ENCODE measurements at places on chromosomes 12 and 14.

GRCh38 chr14:68712703-68713370 is 80.0 kb downstream of the ZFP36L1 start:
- no peak for DNase-seq

- DNase-seq: no peak
These were observed 304.1 kb upstream of the SSTR1 start for GRCh38 chr14:37903343-37904191.

DNA sequence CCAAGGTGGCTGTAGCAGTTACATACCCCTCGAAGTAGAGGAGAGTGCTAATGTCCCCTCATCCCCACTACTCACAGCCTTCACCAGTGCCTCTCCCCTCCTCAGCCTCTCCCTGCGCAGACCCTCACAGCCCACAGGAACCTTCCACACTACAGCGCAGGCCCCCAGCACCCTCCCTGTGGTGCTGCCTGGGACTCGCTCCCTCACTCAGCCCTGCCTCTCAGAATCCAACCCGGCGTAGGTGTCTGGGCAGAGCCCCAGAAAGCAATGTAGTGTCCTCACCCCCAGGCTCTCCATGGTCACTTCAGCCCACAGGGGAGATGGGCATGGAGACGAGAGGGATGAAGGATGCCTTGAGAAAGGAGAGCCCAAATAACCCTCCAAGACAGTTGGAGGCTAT is 10.9 kb upstream of the ZNF740 start:
- DNase-seq: no peak

- DNase-seq: no peak
These were observed 83.2 kb downstream of the ITPK1 start for GRCh38 chr14:93032421-93032936.

DNA sequence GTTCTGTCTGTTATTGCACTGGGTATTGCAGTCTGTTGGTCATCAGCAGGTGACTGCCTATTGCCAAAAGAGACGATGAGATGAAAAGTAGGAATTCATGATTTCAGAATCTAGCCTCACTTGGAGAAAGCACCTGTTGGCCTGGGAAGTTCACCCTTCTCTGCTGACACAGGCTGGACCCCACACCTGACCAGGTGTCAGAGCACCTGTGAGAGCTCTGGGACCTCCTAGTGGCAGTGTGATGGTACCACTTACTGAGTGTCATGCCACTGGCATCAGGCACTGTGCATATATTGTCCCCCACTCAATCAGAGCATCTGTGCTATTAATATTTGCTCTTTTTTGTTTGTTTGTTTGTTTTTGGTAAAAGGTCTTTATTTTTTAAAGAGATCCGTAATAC is 68.0 kb downstream of the RASSF3 start:
- DNase-seq: no peak

DNA sequence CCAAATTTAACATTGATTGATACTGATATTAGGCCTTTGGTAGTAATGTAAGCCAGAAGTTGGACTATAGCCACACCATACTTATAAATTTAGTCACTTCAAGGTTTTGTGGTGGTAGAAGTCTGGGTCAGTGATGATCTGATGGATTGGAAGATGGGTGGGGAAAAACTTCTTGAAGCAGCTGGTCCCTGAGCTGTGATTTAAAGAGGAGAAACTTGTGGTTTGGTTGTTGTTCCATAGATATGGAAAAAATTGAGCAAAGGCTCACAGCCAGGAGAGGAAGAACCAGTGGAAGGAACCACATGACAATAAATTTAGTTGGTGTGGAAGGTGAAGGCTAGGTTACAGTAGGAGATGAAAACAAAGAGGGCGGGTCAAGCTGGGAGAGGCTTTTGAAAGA is 26.1 kb downstream of the PTHLH start:
- no peak for DNase-seq

DNA sequence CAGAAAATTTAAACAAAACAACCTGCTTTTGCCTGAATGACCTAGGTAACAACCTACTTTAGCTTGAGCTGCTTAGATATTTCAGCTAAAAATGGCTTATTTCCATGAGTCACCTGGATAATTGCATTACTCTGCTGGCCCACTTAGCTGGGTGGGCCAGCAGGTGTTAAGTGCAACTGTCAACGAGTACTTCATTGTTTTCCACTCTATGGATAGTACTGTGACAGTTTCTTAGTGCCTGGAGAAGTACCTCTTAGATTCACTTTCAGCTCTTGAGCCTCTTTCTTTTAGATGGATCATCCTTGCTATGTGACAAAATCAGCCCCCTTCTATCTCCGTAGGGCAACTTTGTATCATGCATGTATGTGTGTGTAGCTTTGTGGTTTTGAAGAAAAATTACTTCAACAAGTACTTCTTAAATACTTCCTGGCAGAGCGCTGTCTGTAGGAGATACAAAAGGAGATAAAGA is 368.2 kb upstream of the ATP2B1 start:
- no peak for DNase-seq

DNA sequence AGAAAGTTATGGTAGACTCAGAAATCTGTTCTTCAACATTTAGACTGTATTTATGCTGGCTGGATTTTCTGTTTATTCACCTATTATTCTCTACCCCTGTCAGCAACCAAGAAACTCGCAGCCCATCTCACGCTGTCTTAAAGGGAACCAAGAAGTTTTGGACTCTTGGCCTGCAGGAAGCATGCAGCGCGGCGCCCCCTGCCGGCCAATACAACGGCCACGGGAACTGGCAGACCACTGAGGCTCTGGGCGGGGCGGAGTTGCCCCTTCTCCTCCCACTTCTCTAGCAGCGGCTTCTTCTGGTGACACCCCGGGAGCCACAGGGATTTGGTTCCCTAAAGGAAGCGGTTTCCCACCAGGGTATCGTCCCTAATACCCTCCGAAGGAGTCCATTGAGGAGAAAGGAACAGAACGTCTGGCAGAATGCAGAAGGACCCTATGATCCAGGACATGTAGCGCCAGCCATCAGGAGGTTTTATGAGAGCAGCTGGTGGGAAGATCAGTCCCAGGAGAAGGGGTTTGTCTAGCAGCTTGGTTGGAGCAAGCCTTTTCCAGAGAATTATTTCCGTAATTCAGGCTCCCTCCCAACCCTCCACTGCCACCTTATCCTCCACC is 21.0 kb upstream of the RNASE2 start:
- DNase-seq: no peak

- DNase-seq: no peak
These were observed 752 bp downstream of the PRICKLE1 start for GRCh38 chr12:42588524-42589464.

GRCh38 chr14:69133206-69134125 is 19.5 kb downstream of the DCAF5 start:
- no peak for DNase-seq

DNA sequence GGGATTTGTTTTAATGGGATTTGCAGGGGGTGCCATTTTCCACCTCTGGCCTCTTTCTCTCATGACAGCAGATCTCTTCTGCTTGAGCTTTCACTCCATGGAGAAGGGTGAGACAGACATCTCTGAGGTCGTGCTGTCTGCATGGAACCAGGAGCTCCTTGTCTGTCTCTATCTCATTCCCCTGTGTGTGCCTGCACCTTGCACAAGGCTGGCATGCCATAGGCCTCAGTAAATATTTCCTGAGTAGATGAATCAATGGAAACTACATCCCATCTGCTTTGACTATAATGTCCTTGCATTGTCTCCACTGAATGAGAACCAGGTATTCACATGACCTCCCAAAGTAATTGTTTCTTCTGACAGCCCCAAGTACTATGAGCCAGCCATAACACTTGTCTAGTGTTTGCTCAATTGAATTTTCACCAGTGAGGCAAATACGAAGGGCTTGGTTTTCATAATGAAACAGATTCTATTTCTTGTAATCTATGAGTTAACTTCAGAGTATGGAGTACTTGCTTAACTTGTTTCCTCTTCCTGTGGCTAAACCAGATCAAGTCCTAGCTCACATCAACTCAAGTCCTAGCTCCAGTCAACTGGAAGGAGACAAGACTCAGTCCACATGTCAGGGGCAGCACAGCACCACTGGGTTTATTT is 32.3 kb downstream of the KCNK13 start:
- no peak for DNase-seq

DNA sequence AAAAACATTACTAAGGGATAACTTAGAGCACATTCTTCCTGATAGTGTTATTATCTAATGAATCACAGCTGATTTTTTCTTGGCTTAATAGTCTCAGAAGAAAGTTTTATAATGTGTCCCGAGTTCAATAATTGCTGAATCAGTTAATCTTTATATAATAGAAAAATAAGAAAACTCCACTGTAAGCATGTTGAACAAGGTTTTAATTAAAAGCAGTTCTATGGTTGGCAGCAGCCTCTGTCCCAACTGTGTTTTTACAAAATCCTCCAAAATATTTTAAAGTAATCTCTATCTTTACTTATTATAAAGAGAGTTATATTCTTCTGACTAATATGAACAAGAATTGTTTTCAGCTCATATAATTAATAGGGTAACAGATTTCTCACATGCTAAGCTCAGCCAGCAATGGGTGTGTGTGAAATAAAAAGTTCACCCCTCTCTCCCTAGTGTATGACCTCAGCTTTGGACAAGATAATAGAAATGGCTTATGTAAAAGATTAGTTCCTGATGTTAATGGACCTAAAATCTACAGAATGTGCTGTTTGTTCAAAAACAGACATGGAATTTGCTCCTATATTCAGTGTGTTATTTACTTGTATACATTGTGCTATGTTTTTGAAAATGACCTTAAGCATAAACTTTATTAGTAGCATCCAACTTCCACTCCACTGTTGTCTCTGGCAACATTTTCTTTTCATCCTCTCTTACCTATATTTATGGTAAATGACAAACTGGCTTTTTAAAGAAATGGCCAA is 67.1 kb upstream of the DCN start:
- no peak for DNase-seq

DNA sequence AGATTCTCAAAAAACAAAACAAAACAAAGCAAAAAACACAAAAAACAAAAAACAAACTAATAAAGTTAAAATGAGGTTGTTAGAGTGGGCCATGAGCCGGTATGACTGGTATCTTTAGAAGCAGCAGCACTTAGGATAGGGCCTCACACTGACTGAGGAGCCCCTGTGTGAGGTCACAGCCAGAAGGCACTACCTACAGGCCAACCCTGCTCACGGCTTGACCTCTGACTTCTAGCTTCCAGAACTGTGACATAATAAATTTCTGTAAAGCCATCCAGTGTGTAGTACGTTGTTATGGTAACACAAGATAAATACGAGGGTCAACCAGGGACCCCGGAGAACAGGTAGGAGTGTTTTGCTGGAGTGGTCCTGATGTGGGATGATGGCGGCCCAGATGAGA is 629.6 kb downstream of the VRK1 start:
- DNase-seq: no peak

DNA sequence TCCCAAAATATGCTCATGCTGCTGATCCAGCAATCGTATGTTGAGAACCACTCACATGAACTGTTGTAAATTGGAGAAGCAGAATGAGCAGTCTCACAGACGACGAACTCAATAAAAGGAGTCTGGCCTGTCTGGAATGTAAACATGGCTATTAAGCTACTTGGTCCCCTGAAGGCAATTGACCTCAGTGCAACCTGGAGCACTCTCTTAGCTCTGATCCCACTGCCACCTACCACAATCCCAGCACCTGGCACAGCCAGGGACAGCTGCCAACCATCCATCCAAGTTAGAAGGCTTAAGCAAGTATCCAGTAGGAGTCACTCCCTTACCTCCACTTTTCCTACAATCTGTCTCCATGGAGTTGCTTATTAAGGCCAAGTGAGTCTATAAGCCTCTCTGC is 406.9 kb upstream of the CLEC14A start:
- no peak for DNase-seq

DNA sequence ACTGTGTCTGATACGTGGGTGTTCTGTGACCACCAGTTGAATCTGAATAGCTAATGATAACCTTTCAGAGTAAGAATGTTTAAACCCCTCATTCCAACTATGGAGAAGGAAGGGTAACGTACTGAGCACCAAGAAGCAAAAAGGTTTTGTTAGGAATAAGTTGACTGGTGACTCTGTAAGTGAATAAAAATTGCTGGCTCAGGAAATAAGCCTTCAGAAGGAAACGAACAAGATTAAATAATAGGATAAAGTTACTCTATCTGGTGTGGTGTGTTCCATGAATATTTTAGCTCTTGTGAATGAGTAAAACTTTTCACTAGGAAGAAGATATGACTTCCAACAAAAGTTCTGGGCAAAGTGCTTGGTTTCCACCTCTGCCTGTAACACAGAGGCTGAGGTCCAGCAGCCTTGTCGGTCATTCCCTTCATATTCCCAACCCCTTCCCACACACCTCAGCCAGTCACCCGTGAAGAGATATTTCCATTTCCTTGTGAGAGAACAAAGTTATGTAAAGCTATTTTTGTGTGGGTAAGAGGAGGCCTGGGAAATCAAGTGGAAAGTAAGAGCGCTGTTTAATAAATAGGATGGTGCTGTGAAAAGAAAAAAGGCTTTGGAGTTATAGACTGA is 47.1 kb downstream of the ARF6 start:
- DNase-seq: no peak

- DNase-seq: no peak
These were observed 17.3 kb downstream of the IRF2BPL start for GRCh38 chr14:77011245-77011644.

- no peak for DNase-seq
These were observed 335.9 kb upstream of the GARIN2 start for GRCh38 chr14:66853311-66853710.

- DNase-seq: no peak
These were observed 75.2 kb downstream of the MYF5 start for GRCh38 chr12:80791863-80792262.
